NCI-H2081 (cell line): ENCODE measurements at places on chromosomes 3 and 15.

DNA sequence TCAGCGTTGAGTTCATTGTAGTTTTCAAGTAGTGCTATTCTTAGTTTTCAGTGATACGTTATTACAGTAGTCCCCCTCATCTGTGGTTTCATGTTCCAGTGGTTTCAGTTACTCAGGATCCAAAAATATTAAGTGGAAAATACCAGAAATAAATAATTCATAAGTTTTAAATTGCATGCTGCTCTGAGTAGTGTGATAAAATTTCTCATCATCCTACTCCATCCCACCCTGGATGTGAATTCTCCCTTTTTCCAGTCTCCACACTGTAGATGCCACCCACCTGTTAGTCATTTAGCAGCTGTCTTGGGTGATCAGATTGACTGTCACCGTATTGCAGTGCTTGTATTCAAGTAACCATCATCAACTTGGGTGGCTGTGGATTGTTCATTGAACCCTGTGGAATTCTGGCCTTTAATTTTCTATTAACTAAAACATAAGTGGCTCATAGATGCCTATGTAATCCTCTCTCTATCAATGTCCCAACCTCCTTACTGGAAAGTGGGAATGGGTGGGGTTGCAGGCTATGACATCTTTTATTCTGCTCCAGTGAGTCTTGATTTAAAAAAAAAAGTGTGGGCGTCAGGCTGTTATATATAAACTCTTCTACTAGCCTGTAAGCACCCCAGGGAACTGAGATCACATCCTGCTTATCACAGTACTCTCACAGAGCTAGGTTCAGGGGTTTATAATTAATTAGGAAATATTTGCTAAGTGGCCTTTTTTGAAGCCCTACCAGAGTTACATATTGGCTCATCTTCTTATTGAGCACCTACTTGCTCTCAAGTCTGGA is 97.5 kb downstream of the CFAP20DC start:
- DNase-seq, result no peak

DNA sequence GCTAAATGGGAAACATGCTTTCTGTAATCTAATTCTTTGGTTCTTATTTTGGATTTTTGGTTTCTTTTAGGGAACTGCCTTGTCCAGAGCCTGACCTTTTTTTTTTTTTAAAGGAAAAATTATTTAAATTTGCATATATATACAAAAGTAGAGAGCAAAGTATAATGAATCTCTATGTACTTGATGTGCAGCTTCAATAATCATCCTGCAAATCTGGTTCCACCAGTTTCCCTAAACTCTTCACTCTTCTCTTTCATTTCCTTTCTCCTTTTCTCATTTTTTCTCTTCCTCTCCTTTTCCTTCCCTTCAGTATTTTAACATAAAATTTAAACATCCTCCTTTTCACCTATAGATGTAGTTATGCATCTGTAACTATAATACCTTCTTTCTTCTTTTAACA is 82.5 kb downstream of the USP13 start:
- no peak for DNase-seq

GRCh38 chr3:172608575-172608974 is 85.3 kb upstream of the TNFSF10 start:
- no peak for DNase-seq

DNA sequence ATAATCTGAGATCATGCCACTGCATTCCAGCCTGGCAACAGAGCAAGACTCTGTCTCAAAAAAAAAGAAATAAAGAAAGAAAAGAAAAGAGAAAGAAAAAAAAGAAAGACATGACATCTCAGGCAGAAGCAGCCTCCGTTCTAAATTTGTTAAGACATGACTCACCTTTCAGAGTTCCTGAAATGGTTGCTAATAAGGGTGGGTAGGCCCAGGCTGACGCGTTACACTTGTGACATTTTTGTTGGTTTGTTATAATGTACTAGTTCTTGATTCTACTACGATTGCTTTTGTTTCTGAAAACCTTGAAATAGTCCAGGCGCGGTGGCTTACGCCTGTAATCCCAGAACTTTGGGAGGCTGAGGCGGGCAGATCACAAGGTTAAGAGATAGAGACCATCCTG is 21.0 kb downstream of the SLC25A20 start:
- no peak for DNase-seq

- peak; percentile 47 for DNase-seq
These were observed 470.8 kb downstream of the SOX2 start for GRCh38 chr3:182182531-182182968.

- no peak for DNase-seq
These were observed 87.7 kb downstream of the LSM3 start for GRCh38 chr3:14266361-14266760.

DNA sequence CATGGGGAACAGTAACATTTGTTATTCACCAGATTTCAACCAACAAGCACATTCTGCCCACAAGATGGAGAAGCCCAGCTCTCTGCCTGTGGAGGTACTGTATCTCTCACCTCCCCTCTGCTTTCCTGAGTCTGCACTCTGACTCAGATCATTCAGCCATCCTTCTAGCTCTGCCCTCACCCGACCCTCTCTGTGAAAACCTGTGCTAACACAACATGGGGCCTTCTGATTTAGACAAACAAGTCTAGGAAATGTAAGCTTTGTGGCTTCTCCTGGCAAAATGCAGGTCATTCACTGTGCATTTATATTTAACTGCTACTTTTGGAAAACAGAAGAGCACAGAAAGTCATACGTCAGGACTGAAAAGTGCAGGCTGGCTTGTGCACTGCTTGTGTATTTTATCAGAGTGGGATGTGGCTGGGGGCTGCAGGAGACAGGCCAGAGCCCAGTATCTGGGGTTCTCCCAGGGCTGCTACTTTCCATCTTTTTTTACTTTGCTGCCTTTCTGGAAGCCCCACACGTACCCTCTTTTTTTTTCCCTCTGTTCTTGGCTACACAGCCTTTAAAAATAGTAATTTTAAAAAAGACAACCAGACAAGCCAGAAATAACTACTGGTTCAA is 50.8 kb downstream of the SUSD5 start:
- no peak for DNase-seq
